ENCODE measurements at places on chromosomes 16 and 17.

DNA sequence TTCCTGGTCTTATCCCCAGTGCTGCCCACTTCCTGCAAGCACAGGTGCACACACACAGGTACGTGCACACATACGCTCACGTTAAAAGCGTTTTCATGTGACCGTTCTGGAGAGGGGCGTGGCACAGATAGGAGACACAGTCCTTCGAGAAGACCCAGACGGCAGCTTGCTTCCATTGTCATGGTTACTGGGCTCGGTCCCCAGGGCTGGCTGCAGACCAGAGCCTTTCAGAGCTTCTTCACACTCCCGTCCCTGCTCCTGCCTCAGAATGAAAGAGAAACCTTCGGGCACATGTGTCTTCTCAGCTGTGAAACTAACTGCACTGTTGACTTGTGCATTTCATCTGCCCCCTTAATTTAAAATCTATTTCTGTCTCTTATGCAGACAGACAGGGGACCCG is 154.2 kb downstream of the PITPNC1 start:
- DNase-seq: no peak

GRCh38 chr16:77885571-77886295 is 97.4 kb downstream of the VAT1L start:
- no peak for DNase-seq

DNA sequence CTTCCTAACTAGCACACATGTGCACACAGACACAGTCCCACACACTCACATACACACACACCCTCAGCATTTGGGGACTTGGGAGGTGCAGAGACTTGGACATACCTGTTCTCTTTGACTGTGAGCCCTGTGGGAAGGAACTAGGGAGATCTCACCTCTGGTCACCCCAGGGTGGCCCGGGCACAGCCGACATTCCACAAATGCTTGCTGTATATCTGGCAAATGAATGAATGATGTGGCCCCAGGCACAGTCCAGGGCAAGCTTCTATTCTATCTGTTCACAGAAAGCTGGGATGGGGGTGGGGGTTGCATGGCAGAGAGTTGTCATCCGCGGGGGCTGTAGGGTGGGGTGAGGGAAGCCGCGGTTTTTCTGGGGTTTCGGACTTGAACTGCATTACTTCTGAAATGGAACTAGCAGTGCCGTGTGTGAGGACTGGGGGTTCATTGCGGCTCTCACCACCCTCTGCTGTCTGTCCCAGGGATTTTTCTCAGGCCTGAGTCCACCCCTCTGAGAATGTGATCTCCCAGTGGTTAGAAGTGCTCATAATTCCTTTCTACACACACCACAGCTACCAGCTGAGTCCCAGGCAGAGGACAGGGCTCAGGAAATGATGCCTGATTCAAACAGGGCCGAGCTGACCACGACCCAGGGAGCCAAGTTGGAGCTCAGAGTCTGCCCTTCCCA is 3.3 kb upstream of the RIPOR1 start:
- peak; percentile 59 for DNase-seq

- no peak for DNase-seq
These were observed 5.7 kb upstream of the RUSF1 start for GRCh38 chr16:31513884-31514283.

GRCh38 chr17:59361916-59362810 is 30.7 kb downstream of the YPEL2 start:
- DNase-seq: peak; percentile 95

DNA sequence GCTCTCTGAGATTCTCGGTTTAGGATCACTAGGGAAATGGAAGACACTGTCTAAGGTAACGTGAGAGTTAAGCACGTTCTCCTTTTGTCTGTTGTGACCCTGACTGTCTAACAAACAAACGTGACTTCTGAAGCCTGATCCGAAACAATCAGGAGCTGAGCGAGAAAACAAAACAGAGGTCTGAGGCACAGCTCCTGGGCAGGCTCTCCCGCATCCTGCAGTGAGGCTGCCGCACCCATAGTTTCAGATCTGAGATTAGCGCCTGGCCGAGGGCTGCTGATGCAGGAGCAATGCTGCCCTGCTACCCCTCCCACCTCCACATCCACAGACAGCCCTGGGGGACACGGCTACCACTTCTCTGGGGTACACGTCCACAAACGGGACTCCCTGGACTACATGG is 46.7 kb downstream of the RNF157 start:
- no peak for DNase-seq

DNA sequence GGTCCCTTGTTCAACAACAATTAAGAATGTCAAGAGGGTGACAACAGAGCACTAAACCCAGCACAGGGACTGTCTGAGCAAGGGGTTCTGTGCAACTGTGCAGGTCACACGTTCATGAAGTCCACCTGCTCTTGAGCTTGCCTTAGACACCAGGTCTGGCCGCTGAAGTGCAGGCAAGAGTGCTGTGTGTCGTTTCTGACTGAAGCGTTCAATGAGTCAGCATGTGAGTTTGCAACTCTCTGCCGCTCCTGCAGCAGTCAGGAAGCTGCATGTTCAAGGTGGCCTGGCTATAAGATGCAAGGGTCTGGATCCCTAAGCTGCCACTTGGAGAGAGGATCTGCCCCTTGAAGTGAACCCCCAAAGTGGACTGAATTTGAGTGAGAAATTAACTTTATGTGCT is 332.7 kb upstream of the HSBP1 start:
- DNase-seq: peak; percentile 25

- DNase-seq: peak; percentile 47
These were observed 77.4 kb upstream of the MAF start for GRCh38 chr16:79677799-79678530.

Measured in M059J (cell line).